ENCODE measurements at places on chromosomes 5 and 9.

DNA sequence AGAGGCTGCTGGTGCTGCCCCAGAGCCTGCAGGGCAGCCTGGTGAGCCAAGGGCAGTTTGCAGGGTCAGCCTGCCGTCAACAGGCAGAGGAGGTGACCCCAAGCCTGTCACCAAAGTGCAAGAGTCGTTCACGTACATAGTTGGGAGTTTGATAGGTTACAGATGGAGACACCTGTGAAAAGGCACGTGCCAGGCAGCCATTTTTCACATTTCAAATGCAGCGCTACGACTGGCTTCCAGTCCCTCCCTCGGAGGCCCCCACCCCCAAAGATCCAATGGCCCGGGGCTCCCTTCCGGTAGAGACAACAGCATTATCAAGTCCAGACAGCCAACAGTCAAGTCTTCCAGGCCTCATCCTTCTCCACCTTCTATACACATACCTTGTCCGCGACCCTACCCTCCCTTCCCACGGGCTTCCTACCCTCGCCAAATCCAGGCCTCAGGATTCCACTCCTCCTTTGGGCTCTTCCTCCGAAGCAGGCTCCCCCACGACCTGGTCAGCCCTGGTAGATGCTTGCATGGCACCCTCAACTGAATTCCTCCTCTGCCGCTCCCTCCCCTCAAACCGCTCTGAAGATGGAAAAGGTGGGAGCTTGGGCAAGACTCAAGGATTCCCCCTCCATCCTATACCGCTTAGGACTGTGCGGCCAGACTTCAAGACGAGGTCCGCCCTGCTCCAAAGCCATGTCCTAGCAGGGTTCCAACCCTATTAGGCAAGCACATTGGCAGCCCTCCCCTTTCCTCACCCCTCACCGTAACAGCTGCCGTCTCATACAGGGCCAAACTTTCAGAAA is 13.2 kb downstream of the HNRNPH1 start:
- DNase-seq, result no peak

- no peak for DNase-seq
These were observed 10.7 kb upstream of the SERINC5 start for GRCh38 chr5:80266566-80266965.

GRCh38 chr5:136014049-136015002 is 14.5 kb upstream of the TGFBI start:
- no peak for DNase-seq

- DNase-seq, result no peak
These were observed 315.5 kb downstream of the SEMA5A start for GRCh38 chr5:9230355-9230754.

DNA sequence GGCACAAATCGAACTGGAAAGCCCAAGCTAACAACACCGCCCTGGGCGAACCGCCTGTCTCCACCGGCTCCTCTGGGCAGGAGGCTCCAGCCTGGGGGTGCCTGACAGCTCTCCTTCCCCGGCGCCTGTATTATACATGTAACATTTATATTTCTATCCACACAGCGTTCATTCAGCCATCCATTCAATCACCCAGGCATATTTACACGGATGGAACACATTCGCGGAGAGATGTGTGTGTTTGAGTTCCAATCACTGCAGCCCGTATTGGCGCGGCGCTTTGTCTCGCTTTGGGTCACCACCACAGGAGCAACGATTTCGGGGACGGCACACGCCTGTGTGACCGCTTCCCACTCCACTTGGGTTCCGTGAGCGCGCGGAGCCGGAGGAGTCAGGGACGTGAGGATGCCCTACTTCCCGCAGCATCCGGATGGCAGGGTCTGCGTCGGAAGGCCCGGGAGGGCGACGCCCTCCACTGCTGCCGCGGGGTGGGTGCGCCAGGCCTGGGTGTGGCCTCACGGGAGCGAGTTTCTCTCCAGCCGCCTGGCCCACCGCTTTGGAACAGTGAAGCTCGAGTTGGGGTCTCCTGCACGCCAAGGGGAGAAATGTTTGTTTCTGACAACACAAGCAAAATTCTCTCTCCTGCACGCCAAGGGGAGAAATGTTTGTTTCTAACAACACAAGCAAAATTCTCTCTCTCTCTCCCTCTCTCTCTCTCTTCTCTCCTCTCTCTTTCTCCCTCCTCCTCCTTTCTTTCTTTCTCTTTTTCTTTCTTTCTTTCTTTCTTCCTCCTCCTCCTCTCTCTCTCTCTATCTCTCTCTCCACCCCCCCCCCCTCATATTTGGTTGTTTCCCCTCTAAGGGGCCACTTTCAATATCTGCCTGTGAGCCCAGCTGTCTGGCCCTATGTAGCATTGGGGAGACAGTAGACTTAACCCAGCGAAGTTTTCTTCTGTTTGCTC is 1.1 kb upstream of the SV2C start:
- no peak for DNase-seq

DNA sequence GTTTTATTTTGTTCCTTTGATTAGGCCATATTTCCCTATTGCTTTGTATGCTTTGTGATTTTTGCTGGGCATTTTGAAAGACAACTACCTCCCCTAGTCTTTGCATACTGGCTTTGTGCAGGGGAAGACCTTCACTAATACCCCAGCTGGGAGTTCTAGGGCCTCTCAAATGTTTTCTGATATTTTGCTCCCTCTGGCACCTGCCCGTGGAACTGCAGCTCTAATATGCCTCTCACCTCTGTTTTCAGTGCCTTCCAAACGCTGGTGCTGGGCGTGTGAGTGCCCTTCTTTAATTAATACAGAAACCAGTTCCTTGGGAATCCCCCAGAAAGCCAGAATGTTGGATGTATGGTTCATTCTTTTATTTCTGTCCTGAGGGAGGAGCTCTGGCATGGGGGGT is 204.5 kb downstream of the COMMD10 start:
- DNase-seq, result peak; percentile 2

DNA sequence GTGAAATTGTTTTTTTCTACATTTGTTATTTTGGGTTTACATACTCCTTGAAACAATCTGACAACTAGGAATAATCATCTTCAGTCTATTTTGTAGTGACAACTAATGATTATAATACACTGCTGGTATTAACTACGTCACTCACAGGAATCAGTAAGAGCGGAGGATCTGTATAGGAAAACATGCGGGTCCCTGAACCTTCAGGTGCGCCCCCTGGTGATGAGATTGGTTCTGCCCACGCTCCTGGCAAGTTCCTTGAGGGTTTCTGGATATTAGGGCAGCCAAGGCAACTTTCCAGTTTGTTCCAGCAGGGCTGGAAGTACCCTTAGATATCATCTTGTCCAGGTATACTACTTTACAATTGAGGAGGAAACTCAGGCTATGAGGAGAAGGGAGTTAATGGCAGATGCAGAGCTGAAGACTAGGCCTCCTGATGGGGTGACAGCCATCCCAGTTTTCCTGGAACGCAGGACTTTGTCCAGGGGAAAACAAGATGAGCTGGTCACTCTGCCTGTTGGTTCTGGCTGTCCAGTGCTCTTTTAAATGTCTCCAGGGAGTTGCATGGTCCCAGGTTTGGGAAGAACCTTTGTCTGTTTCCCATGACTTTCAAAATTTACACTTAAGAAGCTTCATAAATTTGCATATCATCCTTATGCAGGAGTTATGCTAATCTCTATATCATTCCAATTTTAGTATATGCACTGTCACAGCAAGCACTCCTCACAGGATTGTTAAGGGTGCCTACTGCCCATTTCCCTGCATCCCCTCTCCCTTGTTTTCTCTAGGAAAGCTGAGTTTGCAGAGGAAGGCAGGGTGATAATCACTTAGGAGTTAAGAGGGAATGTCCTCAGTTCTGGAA is 14.9 kb upstream of the WNT8A start:
- peak; percentile 84 for DNase-seq

GRCh38 chr5:76224898-76225297 is 141.7 kb downstream of the SV2C start:
- no peak for DNase-seq

DNA sequence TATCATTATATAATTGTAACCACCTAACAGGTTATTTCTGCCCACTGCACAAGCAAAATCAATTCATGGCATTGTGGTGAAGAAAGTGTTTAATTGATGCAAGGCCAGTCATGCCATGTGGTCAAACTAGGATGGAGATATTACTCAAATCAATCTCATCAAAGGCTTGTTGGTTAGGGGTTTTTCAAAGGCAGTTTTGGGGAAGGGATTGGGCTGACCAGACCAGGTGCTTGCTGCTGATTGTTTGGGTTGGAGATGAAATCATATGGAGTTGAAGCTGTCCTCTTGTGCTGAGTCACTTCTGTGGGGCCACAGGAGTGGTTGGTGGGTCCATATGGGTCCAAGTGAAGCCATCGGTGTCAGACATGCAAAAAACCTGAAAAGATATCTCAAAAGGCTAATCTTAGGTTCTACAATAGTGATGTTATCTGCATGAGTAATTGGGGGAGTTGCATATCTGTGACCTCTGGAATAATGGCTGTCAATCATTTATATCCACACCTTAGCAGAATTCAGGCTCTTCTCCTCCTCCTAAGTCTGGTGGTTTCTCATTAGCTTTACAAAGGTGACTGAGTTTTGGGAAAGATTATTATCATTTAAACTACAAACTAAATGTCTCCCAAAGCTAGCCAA is 44.9 kb downstream of the HMGCS1 start:
- DNase-seq, result no peak

- peak; percentile 3 for DNase-seq
These were observed 139.3 kb upstream of the IER5L start for GRCh38 chr9:129317179-129318011.

GRCh38 chr9:129422032-129422842 is 198.7 kb downstream of the C9orf50 start:
- no peak for DNase-seq
